NCI-H510A treated with DMSO at 0.1 percent for 48 hours (cell line): ENCODE measurements at places on chromosomes 2 and 18.

- no peak for DNase-seq
Measured at GRCh38 chr2:34239511-34239910, 640.4 kb upstream of the FAM98A start.

DNA sequence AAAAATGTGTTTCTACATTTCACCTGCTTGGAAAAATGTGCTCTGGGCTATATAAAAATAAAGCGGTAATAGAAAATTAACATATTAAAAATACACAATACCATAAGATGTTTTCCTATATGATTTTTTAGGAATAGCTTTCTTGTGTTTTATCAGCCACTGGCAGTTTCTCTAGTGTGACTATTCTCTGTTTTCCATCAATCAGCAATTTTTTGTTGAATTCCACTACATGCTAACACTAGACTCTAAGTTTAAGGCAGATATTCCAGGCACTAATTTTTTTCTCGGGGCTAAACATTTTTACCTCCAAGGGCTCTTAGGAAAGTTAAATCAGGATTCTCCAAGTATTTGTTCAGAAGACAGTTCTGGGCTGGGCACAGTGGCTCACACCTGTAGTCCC lies 140.5 kb downstream of the SPHKAP start:
- DNase-seq: no peak

DNA sequence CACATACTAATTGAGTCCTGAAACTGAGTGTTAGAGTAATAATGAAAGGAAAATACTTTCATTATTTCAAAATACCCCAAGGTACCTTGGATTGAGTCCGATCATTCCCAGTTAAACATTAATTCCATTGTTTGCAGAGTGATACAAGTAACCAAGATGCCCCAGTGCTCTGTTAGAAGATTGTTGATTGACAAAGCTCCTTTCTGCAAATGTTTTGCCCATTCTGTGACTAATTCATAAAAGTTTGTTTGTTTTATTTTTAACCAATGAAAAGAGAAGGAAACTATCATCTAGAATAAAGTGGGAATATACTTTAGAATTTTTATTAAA lies 124.0 kb downstream of the GULP1 start:
- DNase-seq: no peak

GRCh38 chr18:7579176-7579917 lies 12.2 kb downstream of the PTPRM start:
- no peak for DNase-seq

GRCh38 chr2:238943338-238944067 lies 95.6 kb downstream of the TWIST2 start:
- DNase-seq: no peak

DNA sequence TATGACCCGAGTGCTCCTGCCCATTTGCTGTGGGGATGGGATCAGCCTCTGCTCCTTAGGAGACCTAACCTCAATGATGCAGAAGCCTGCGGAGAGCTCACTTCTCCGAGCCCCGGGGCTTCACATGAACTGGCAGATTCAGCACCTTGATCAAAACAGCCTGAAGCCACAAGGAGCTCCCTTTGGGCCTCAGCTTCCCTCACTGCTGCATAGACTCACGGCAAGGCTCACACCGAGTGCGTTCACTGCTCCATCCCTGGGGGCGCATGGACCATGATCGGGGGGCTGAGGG lies 33.0 kb downstream of the CRACDL start:
- DNase-seq: no peak

DNA sequence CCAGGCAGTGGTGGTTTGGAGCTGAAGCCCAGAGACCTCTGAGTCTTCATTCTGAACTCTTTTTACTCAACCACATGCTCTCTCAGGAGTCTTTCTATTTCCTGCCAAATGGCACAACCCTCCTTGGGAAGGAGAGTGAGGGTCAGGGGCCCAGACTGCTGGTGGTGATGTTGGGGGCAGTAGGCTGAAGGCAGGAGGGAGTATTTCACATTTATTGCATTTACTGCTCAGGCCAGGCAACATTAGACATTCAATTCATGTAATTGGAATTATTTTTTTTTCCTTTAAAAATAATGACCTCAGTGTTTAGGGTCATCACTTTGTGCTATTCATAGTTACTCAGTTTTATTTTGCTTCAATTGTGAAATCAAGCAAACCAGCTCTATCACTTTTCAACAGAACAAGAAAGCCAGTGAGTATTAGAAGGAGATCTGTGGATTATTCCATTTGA lies 311.3 kb upstream of the NT5C1B start:
- no peak for DNase-seq
